ENCODE measurements at places on chromosomes 5 and 9. TPM values are rescaled to one million over a fixed set of nuclear protein-coding genes. Genes with fewer than 3 reads are reported as not detected.
A peak's percentile ranks its signal among the peaks of the same experiment; 100 is the strongest.

Gene FCN2
- polyA plus RNA-seq, result not detected

Gene NR6A1
- polyA plus RNA-seq, result 0.69 TPM

Gene C9
- 0.06 TPM for polyA plus RNA-seq

Gene CNTNAP3
- polyA plus RNA-seq, result under 0.01 TPM

Gene LPAR1
- 11.3 TPM for polyA plus RNA-seq

Gene PCDHA6
- polyA plus RNA-seq, result 0.16 TPM

Gene PCDHB15
- polyA plus RNA-seq, result not detected

Gene GFM2
- polyA plus RNA-seq, result 15.3 TPM

Gene SLC46A2
- polyA plus RNA-seq, result not detected

Gene RNF208
- polyA plus RNA-seq, result 4.8 TPM

Gene FOXD1
- polyA plus RNA-seq, result not detected

- DNase-seq, result no peak
Measured at GRCh38 chr9:122991370-122991830, 42.1 kb upstream of the GPR21 start.

GRCh38 chr9:126638571-126639132 lies 24.9 kb downstream of the LMX1B start:
- no peak for DNase-seq

- peak; percentile 92 for DNase-seq
Measured at GRCh38 chr9:137240318-137240840, 708 bp upstream of the TUBB4B start.

DNA sequence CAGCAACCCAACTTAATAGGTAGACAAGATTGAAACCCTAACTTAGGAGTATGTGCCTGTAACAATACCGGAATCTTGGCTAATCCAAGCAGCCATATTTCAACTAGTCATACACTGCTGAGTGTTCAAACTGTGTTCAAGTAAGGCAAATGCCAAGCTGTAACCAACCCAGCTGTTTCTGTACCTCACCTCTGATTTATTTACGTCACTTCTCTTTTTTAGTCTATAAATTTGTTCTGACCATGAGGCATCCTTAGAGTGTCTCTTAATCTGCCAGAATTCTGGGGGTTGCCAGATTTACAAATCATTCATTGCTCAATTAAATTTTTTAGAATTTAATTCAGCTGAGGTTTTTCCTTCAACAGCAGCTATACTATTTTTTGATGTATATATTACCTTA lies 723.2 kb downstream of the CDH18 start:
- no peak for DNase-seq

DNA sequence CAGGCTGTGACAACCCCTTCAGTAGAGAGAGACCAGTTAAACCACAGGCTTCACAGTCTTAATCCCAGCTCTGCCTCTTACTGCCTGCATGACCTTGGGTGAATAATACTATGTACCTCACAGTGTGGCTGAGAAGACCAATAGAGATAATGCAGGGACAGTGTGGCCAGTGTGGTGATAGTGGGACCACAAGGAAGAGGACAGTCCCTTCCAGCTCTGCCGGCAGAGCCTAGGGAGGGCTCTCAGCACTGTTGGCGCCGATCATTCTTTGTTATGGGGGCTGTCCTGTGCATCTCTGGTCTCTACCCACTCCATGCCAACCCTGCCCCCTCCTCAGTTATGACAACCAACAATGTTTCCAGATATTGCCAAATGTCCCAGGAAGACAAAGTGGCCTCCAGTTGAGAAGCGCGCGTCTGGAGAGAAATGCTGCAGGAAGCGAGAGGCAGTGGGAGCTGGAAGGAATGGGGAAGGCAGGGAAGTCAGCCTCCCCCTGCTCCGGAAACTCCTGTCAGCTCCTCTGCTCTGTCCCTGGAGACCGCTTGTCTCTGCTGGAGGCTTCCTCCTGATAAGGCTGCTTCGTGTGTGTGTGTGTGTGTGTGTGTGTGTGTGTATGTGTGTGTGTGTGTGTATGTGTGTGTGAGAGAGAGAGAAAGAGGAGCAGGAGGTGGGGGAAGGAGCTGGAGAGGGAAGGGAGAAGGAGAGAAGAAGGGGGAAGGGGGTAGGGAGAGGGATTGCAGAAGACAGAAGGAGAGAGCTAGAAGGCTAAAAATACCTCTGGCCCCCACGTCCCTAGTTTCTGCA lies 31.8 kb upstream of the FABP6 start:
- DNase-seq, result no peak

GRCh38 chr9:98641695-98642094 lies 67.0 kb downstream of the GABBR2 start:
- no peak for DNase-seq

DNA sequence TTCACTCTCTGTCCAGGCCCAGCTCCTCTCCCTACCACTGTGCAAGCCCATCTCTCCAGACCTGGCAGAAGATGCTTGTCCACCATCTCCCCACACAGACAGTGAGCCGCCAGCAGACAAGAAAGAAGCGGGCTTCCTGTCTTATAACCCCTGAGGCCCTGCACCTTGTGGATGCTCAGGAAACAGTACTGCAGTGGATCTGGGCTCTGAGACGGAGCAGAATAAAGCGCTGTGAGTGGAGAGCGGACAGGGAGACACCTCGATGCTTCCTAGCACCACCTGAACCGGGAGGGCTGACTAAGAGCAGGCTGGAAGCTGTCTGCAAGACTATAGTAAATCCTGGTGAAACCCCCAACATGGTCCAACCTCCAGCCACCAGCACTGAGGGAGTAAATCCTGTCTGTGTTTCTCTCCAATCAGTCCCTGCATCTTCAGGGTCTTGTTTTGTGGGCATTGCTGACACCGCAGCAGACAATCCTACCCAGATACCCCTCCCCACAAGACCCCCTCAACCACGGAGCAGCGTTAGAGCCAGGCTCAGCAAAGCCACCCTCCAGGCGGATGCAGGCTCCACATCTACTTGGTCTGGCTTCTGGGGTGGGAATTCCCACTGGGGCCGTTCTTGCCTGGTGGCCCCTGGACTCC lies 18.7 kb downstream of the ORM2 start:
- DNase-seq, result no peak

- no peak for DNase-seq
Measured at GRCh38 chr5:134957920-134958608, 9.6 kb upstream of the CATSPER3 start.

DNA sequence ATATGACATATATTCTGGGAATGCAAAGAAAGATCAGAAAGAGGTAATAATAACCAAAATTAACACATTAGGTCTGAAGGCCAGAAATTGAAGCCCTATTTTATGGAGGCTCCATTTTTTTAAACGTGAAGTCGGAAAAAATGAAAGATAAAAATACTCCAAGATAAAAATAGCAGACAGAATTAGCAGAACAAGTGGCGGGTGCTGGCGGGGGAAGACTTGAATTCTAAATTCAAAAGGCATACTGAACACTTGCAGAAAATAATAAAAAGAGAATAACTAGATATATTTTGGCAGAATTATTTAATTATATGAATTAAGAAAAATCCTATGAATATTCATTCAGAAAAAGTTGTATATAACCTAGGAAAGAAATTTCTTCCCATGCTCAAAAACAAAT lies 543.7 kb upstream of the ACO1 start:
- no peak for DNase-seq

- DNase-seq, result no peak
Measured at GRCh38 chr5:133950821-133951612, 17.4 kb downstream of the C5orf15 start.

DNA sequence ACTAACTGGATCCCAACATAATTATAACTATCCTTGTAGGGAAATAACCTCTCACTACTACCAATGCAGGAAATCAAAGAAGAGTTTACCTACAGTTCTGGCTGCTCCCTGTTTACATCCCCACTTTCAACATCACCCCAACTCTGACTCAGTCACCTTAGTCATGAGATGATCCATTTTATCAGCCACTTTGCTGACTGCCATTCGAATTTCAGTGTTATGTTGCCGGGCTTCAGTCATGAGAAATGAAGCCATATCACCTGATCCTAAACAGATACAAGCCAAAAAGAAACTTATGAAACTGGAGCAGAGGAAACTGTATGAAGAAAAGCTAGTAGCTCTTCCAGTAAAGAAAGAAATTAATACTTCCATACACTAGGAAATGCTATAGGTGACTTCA lies 33.7 kb downstream of the SLC31A2 start:
- no peak for DNase-seq

DNA sequence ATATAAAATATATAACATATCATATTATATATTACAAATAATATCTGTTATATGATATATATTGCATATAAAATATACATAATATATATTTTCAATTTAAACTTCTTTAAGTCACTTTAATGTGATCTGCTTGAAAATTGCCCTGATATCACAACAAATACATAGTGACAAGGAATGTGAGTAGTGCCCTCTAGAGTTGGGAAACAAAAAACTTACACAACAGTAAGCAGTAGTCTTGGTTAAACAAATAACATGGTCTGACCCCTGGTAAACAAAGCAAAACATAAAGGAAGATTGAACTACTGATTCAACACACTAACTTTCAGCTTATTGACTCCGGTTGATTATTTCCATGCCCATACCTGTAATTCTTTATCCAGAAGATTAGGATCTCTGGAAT lies 188.3 kb upstream of the NMUR2 start:
- DNase-seq, result no peak

- no peak for DNase-seq
Measured at GRCh38 chr5:57499262-57500050, 16.8 kb upstream of the ACTBL2 start.

DNA sequence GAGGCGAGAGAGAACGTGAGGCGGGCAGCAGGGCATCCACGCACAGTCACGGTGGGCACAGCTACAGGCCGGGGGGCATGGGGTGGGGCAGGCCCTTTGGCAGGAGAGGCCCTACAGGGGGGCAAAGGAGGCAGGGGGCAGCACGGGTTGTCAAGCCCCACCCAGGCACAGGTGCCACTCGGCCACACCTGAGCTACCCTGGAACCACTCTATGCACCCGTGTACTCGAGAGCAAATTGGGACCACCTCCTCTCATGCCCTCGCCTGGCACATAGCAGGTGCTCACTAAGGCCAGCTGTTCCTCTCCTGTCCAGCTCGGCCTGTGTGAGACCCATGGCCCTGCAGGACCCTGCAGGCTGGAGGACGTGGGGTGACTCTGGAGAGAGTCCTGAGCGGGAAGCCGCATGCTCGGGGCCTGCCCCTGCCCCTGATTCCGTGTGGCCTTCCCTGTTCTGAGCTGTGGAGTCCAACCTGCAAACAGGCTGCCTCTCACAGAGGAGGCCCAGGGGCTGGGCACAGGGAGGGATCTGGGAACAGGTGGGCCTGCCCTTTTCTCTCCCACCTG lies 31.4 kb upstream of the SARDH start:
- DNase-seq, result peak; percentile 52

GRCh38 chr5:170638051-170638450 lies 134.2 kb downstream of the KCNIP1 start:
- peak; percentile 55 for DNase-seq

GRCh38 chr9:15235658-15236057 lies 71.4 kb downstream of the TTC39B start:
- no peak for DNase-seq

GRCh38 chr5:135405082-135405481 lies 6.1 kb upstream of the MACROH2A1 start:
- DNase-seq, result no peak

DNA sequence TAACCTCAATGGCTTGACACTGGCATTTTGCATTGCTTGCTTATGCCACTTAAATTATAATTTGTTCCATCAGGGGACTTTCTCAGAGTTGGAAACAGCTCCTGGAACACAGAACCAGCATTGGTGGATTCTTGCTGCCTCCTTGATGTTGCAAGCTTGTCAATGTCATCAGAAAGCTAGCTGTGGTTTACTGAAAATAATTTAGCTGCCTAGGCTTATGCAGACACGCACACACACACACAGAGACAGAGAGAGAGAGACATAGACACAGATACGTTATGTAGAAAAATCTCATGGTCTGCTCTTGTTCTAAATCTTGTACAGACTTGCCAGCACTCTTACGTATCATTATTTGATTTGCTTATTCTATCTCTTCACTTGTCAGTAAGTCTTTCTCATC lies 78.0 kb downstream of the HMHB1 start:
- DNase-seq, result no peak

GRCh38 chr5:99061711-99062110 lies 132.9 kb upstream of the CHD1 start:
- DNase-seq, result no peak

- DNase-seq, result no peak
Measured at GRCh38 chr5:67361932-67362729, 165.5 kb upstream of the CD180 start.

- DNase-seq, result no peak
Measured at GRCh38 chr5:3878267-3878666, 282.6 kb downstream of the IRX1 start.

- DNase-seq, result no peak
Measured at GRCh38 chr9:105299190-105299854, 54.9 kb downstream of the SLC44A1 start.

DNA sequence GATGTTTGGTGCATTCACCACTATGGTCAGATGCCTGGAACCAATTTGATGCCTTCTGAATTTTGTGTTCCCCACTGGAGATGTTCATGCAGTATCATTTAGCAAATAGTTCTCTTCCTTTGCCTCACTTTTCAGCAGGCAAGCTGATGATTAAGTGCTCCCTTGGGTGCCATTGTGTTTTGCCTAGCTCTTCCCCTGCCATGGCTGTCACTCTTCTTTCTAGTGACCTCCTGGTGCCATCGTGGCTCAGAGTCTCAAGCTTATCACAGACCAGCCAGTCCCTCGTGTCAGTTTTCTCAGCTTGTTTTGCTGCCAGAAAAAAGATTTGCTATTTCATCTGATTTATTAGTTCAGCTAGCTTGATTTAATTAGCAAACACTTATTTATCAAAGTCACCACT lies 41.3 kb downstream of the IL31RA start:
- no peak for DNase-seq

- DNase-seq, result no peak
Measured at GRCh38 chr5:43601454-43602260, 1.3 kb upstream of the NNT start.

- no peak for DNase-seq
Measured at GRCh38 chr5:163387589-163388343, 49.6 kb upstream of the CCNG1 start.

- DNase-seq, result no peak
Measured at GRCh38 chr9:95023217-95024003, 294.1 kb downstream of the FANCC start.

Measured in sigmoid colon (tissue), 7 donors.